ENCODE measurements at places on chromosomes 2 and 18. TPM values are rescaled to one million over a fixed set of nuclear protein-coding genes. Genes with fewer than 3 reads are reported as not detected.

DNA sequence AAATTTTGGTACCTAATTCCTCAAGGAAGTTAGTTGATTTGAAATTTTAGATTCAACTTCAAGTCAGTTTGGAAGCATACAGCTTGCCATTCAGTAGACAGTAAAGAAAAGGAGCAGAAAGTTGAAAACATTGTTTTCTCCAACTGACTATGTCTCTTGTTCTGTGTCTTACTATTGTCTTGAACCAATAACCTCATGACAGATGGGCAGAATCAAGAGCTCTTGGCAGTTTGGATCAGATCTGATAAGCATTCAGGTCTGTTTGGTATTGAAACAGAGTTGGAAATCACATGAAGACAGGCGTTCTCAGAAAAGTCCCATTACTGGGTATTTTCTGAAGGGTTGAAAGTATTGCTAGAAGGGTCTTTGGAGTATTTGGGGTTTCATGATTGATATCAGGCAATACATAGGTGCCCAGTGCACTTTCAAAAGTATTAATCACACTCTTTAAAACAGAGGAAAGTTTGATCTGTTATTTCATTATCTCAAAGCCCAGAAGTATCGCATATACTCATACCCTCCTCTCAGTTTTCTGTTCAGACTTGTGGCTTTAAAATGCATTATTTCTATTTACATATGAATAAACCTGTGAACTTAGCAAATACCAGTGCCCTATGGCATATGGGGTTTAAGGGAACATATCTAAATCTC, 428.4 kb upstream of the ZEB2 start:
- H3K4me1 ChIP-seq, result peaks cover 64% of the 10 kb centered on the region
- DNase-seq, result no peak
- no peak overlapping the region for H3K4me3 ChIP-seq
- H3K27ac ChIP-seq, result no peak overlapping the region

GKN2 gene
- not detected for total RNA-seq

DYNAP gene
- not detected for total RNA-seq

DDX18 gene
- total RNA-seq, result 40.3 TPM

GRCh38 chr2:178233428-178233827, 39.1 kb downstream of the OSBPL6 start:
- H3K27me3 ChIP-seq, result no peaks in the 10 kb centered on the region
- no peak overlapping the region for H3K4me3 ChIP-seq
- H3K36me3 ChIP-seq, result no peaks in the 10 kb centered on the region
- H3K4me1 ChIP-seq, result peaks cover 11% of the 10 kb centered on the region

GPR155 gene
- 0.69 TPM for total RNA-seq

POLR1A gene
- 36.5 TPM for total RNA-seq

DNA sequence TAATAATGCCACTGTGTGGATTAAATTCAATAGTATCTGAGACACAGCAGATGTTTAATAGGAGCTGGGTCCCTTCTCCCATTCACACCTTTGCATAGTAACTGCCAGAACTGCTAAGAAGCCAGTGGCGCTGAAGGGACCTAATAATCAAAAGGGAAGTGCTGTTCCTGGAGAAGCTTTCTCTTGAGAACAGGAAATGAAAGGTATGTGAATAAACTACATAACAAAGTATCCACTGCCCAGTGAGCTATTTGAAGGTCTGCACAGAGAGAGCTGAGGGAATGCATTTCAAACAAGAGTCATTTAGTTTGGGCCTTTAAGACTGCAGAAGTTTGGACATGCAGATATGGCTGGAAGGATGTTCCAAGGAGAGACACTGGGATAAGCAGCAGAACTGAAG, 56.1 kb upstream of the KIDINS220 start:
- no peaks in the 10 kb centered on the region for H3K4me1 ChIP-seq
- no peak overlapping the region for H3K4me3 ChIP-seq
- H3K27me3 ChIP-seq, result no peaks in the 10 kb centered on the region
- no peak for DNase-seq

GRCh38 chr2:52960881-52961280, 806.7 kb upstream of the CHAC2 start:
- no peak overlapping the region for H3K27ac ChIP-seq
- no peak for DNase-seq
- H3K4me1 ChIP-seq, result no peaks in the 10 kb centered on the region
- no peaks in the 10 kb centered on the region for H3K36me3 ChIP-seq
- H3K27me3 ChIP-seq, result no peaks in the 10 kb centered on the region

DNA sequence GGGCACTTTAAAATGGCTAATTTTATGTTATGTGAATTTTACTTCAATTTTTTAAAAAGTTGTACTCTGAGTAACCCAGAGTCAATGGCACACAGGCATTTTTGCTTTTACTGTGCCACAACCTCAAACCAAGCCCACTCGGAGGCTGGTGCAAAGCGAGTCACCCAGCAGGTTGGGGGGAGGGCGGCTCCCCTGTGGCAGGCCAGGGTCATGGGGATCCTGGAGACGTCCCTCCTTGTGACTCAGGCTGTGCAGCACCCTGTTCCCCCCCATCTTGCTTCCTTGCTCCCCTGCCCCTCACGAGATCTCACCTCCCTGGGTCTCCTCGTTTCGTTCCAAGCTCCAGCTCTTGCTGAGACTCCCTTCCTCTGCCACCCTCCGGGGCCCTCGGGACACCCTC, 58.6 kb downstream of the POMC start:
- H3K27ac ChIP-seq, result no peak overlapping the region
- no peak overlapping the region for H3K4me3 ChIP-seq
- no peaks in the 10 kb centered on the region for H3K27me3 ChIP-seq
- H3K4me1 ChIP-seq, result peaks cover 28% of the 10 kb centered on the region
- no peaks in the 10 kb centered on the region for H3K36me3 ChIP-seq

- H3K27me3 ChIP-seq, result no peaks in the 10 kb centered on the region
- H3K36me3 ChIP-seq, result peaks cover 79% of the 10 kb centered on the region
- no peak overlapping the region for H3K4me3 ChIP-seq
- peaks cover 14% of the 10 kb centered on the region for H3K4me1 ChIP-seq
Measured at GRCh38 chr2:86476918-86477317, 35.7 kb downstream of the KDM3A start.

ANTXR1 gene
- 31.1 TPM for total RNA-seq

TMEM169 gene
- total RNA-seq, result not detected

DNA sequence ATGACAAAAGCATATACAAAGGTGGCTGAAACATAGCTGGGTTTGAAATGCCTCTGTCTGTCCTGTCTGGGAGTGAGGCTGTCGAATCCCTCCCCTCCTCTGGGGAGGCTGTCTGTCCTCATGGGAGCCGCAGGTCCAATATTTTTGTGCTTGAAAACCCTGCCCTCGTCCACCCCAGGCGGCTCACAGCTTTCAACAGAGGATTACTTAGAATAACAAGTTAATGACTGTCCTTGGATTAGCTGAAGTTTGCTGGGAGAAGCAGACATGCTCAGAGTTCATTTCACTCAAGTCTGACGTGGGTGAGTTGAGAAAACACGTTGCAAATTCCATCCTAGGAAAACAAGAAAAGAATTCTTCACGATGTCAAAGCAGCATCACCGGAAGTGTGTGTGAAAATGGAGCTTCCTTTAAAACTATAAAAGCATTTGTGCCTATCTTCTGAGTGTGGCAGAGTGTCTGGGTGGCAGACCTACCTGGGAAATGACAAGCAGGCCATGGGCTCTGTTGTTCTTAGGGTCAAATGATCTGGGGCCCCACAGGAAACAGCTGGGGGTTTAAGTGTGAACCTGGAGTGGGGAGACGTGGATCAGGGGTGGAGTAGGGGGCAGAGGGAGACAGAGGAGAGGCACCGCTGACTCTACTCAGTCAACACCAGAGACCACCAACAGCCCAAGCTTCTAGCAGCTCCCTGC, 77.1 kb downstream of the DDX1 start:
- no peak for DNase-seq
- peaks cover 90% of the 10 kb centered on the region for H3K27me3 ChIP-seq
- H3K4me1 ChIP-seq, result no peaks in the 10 kb centered on the region
- H3K27ac ChIP-seq, result no peak overlapping the region
- no peak overlapping the region for H3K4me3 ChIP-seq
